Activated naive CD8-positive, alpha-beta T cell treated with anti-CD3 and anti-CD28 coated beads, Interleukin-2, amount 10 ng/mL, durations not matched to agents 7 days and 5 days (primary cell): ENCODE measurements at places on chromosomes 12 and 14.

GRCh38 chr12:6852651-6853354 lies 853 bp downstream of the USP5 start:
- no peaks in the 10 kb centered on the region for H3K27me3 ChIP-seq
- peak; percentile 63 for DNase-seq
- peak overlapping the region; percentile 99 for H3K27ac ChIP-seq
- H3K36me3 ChIP-seq = peaks cover 30% of the 10 kb centered on the region
- H3K4me1 ChIP-seq = peaks cover 35% of the 10 kb centered on the region

DNA sequence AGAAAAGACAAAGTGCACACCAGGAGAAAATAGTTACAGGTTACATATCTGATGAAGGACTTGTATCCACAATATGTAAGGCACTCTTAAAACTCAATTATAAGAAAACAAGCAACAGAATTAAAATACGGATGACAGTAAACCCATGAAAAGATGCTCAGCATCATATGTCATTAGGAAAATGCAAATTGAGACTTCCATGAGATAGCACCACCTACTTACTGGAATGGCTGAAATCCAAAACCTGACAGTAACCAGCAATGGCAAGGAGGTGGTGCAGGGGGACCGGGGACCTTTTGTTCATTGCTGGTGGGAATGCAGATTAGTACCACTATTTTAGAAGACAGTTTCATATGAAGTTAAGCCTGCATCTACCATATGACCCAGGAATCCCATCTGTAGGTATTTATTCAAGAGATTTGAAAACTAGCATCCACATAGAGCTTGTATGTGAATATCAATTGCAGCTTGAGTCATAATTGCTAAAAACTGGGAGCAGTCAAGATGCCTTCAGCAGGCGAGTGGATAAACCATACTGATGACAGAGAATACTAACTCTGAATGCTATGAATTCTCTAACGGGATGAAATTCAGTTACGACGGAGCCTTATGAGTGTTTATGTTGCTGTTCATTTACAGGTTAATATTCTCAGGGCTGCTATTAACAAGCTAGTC lies 43.9 kb upstream of the ASPG start:
- no peak overlapping the region for H3K27ac ChIP-seq
- H3K36me3 ChIP-seq = no peaks in the 10 kb centered on the region
- no peak overlapping the region for H3K4me3 ChIP-seq
- H3K27me3 ChIP-seq = peaks cover 16% of the 10 kb centered on the region
- no peak for DNase-seq
- H3K4me1 ChIP-seq = no peaks in the 10 kb centered on the region

- no peak overlapping the region for H3K27ac ChIP-seq
- no peak for DNase-seq
- H3K4me1 ChIP-seq = peaks cover 3% of the 10 kb centered on the region
- H3K36me3 ChIP-seq = peaks cover 26% of the 10 kb centered on the region
- H3K27me3 ChIP-seq = no peaks in the 10 kb centered on the region
These were observed 66.4 kb downstream of the DCAF5 start for GRCh38 chr14:69086537-69086936.

DNA sequence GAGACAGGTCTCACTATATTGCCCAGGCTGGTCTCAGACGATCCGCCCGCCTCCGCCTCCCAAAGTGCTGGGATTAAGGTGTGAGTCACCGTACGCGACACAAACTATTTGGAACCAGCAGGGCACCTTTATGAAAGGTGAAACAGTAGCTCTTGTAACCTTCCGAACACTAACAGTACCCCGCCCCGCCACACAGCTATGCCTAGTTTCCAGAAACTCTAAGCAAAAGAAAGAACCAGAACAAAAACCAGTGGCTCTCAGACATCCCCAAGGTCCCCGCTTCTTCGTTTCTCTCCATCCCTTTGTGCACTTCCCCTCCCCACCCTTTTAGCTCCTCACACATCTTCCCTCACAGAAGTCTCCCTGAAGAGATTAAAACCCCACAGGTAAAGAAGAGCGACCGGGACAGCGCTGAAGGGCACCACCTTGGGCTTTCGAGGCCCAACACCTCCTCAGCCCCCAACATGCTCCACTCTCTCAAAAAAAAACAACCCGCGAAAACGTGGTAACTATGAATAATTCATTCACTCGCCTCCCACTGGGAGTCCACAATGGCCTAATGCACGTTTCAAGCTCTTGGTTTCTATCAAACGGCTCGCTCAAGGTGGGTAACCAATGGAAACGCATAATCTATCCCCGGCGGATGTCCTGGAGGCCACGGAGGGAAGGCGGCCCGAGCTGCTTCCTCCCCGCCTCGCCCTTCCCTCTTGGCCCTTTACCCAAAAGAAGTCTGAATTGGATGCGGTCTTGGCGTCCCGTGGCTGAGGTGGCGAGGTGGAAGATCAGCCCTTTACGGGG lies 877 bp downstream of the BAG5 start:
- H3K27ac ChIP-seq = peak overlapping the region; percentile 86
- no peaks in the 10 kb centered on the region for H3K27me3 ChIP-seq
- peaks cover 2% of the 10 kb centered on the region for H3K36me3 ChIP-seq

GRCh38 chr14:56247495-56248200 lies 129.4 kb downstream of the PELI2 start:
- no peak overlapping the region for H3K27ac ChIP-seq
- H3K4me1 ChIP-seq = no peaks in the 10 kb centered on the region
- DNase-seq = no peak
- no peaks in the 10 kb centered on the region for H3K36me3 ChIP-seq

GRCh38 chr14:55192054-55192621 lies 753 bp upstream of the DLGAP5 start:
- peaks cover 26% of the 10 kb centered on the region for H3K4me1 ChIP-seq
- no peak for DNase-seq
- H3K27me3 ChIP-seq = peaks cover 4% of the 10 kb centered on the region
- H3K36me3 ChIP-seq = peaks cover 17% of the 10 kb centered on the region
- H3K27ac ChIP-seq = peak overlapping the region; percentile 92

GRCh38 chr14:78202163-78202562 lies 32.0 kb downstream of the NRXN3 start:
- peak overlapping the region; percentile 67 for H3K27ac ChIP-seq
- no peak for DNase-seq
- peaks cover 2% of the 10 kb centered on the region for H3K36me3 ChIP-seq
- peaks cover 21% of the 10 kb centered on the region for H3K4me1 ChIP-seq

DNA sequence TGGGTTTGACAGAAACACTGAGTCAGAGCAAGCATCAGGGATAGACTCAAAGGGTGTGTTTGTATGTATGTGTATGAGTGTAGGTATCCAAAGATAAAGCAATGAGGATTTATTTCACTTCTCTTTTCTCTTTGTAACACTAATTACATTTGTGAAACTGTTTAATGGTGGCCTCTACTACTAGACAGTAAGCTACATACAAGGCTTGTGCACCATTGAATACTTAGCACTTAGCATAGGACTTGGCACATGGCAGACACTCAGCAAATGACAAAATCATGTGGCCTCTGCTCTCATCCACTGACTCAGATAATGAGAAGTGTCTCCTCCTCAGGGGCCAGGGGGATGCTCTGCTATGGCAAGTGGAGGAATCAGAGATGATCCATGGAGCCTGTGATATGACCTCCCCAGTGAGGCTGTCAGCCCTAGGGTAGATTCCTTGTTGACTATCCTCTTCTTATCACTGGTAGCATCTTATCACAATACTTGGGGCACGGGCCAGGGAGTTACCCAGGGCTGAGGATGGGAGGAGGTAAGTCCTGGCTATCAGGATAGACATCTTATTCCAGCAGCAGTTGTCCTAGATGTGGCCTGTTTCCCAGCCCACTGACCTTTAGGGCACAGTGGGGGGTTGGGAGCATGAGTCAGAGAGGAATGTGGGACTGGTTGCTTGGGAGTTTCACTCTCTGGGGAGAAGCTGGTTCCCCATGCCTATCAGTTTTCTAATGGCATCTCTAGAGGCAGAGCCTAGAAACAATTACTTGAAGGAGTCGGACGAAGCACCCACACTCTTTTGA lies 71.2 kb upstream of the HOXC13 start:
- H3K27me3 ChIP-seq = peaks cover 15% of the 10 kb centered on the region
- H3K36me3 ChIP-seq = no peaks in the 10 kb centered on the region
- no peak overlapping the region for H3K4me3 ChIP-seq
- DNase-seq = no peak

GRCh38 chr12:124699909-124700308 lies 132.5 kb upstream of the NCOR2 start:
- no peak overlapping the region for H3K27ac ChIP-seq
- no peaks in the 10 kb centered on the region for H3K36me3 ChIP-seq

GRCh38 chr14:51439896-51440295 lies 199.8 kb downstream of the TMX1 start:
- no peak overlapping the region for H3K27ac ChIP-seq
- no peaks in the 10 kb centered on the region for H3K36me3 ChIP-seq
- peaks cover 11% of the 10 kb centered on the region for H3K27me3 ChIP-seq
- no peak for DNase-seq
- H3K4me3 ChIP-seq = no peak overlapping the region
- H3K4me1 ChIP-seq = no peaks in the 10 kb centered on the region

GRCh38 chr12:80445083-80445793 lies 1.2 kb downstream of the PTPRQ start:
- DNase-seq = no peak
- H3K4me3 ChIP-seq = no peak overlapping the region
- H3K36me3 ChIP-seq = no peaks in the 10 kb centered on the region
- H3K27me3 ChIP-seq = no peaks in the 10 kb centered on the region

GRCh38 chr12:28780096-28780495 lies 369.0 kb upstream of the FAR2 start:
- H3K4me3 ChIP-seq = no peak overlapping the region
- H3K4me1 ChIP-seq = peaks cover 1% of the 10 kb centered on the region
- no peak overlapping the region for H3K27ac ChIP-seq
- H3K36me3 ChIP-seq = no peaks in the 10 kb centered on the region
- no peak for DNase-seq

- H3K27ac ChIP-seq = peak overlapping the region; percentile 92
- peaks cover 25% of the 10 kb centered on the region for H3K36me3 ChIP-seq
- peak overlapping the region; percentile 98 for H3K4me3 ChIP-seq
- no peaks in the 10 kb centered on the region for H3K27me3 ChIP-seq
- no peak for DNase-seq
These were observed 3.0 kb downstream of the SETD1B start for GRCh38 chr12:121806546-121807423.

- DNase-seq = no peak
- no peak overlapping the region for H3K4me3 ChIP-seq
- peaks cover 8% of the 10 kb centered on the region for H3K4me1 ChIP-seq
- no peak overlapping the region for H3K27ac ChIP-seq
- H3K36me3 ChIP-seq = peaks cover 39% of the 10 kb centered on the region
- H3K27me3 ChIP-seq = no peaks in the 10 kb centered on the region
These were observed 50.1 kb downstream of the ZC3H14 start for GRCh38 chr14:88612981-88613380.

DNA sequence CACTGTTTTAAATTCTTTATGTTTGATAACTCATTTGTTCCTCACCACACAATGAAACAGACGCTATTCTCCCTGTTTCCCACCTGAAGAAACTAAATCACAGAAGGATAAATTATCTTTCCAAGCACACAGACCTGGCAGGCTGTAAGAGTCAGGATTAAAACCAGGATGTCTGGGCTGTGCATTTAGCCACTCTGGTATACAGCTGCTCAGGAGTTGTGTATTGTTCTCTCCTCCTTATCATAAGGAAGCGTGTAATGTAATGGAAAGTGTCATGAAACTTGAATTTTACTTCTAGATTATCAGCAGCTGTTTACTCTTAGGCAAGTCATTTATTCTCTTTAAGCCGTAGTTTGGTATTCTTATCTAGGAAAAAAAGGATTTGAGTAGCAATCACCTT lies 154.8 kb upstream of the LRIG3 start:
- no peaks in the 10 kb centered on the region for H3K27me3 ChIP-seq
- no peaks in the 10 kb centered on the region for H3K36me3 ChIP-seq
- no peaks in the 10 kb centered on the region for H3K4me1 ChIP-seq
- H3K27ac ChIP-seq = no peak overlapping the region
- DNase-seq = no peak

DNA sequence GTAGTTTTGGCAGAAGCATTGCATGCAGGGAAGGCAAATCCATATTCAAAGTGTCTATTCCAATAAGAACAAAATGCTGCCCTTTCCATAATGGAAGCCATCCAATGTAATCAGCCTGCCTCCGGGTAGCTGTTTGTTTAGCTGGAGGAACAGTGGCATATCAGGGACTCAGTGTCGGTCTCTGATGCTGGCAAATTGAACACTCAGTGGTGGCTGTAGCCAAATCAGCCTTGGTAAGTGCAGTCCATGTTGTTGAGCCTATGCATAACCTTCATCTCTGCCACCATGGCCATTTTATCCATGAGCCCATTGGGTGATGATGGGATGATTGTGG lies 147.8 kb upstream of the MAX start:
- no peak overlapping the region for H3K27ac ChIP-seq
- H3K36me3 ChIP-seq = peaks cover 2% of the 10 kb centered on the region
- no peaks in the 10 kb centered on the region for H3K27me3 ChIP-seq
- H3K4me3 ChIP-seq = no peak overlapping the region

DNA sequence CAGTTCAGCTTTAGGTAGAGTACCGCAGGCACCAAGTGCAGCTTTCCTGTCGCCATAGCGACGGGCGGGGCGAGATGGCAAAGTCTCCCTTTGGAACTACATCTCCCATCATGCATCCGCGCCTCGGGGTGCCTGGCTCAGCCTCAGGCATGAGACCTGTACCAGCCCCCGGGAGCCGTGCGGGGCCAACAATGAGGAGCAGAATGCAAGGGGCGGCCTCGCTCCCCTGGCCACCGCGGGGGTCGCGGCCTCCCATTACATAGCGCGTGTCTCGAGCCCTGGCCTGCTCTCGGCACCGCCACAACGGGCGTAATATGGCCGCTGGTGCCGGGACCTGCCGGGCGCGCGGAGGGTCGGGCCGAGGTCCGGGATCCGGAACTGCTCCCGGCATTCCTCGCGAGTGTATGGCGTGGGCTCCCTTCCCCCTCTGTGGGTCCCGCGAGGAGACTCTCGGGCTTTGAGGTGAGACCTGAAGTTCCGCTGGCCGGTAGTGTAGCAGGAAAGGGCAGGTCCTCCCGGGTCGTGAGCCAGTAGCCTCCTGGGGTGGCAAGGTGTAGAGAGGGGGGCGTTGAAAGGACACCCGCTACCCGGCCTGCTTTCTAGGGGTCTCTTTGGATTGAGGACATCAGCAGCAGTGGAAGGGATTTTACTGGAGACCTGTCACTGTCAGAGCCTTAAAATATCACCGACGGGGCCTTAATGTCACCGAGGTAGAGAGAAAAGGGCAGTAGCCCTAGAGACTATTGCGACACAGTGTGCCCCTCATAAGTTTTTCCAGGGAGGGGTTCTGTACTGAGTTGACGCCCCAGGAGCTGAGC lies at the start of gene THTPA:
Gene THTPA, plus strand, starts transcription at position 390 of the 818 bp plus-strand sequence. CDS start 487 bp downstream, outside the sequence.
- no peaks in the 10 kb centered on the region for H3K27me3 ChIP-seq
- H3K36me3 ChIP-seq = peaks cover 9% of the 10 kb centered on the region
- H3K4me1 ChIP-seq = peaks cover 32% of the 10 kb centered on the region
- H3K27ac ChIP-seq = peak within 1 kb of the TSS; percentile 96
- peak; percentile 90 for DNase-seq
- H3K4me3 ChIP-seq = peak within 1 kb of the TSS; percentile 95

DNA sequence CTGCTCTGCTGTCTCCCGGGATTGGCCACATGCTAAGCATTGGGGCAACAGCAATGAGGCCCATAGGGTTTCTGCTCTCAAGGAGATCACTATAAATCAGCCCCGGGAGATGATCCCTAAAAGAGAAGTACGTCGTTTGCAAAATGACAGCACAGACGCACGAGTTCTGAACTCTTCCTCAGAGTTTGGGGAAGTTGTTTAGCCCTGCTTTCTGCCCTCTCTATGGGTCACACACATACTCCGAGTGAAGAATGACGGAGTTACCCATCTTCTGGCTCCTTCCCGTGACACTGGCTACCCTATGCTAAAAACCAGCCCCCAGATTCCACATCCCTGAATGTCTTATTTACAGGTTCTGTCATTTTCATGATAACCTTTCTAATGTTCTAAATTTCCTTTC lies 258.0 kb upstream of the PLEKHG7 start:
- no peak overlapping the region for H3K4me3 ChIP-seq
- peaks cover 15% of the 10 kb centered on the region for H3K36me3 ChIP-seq
- H3K27me3 ChIP-seq = no peaks in the 10 kb centered on the region
- H3K27ac ChIP-seq = no peak overlapping the region
- DNase-seq = no peak
